CD4-positive, alpha-beta T cell treated with Interleukin-15 for 1 hour (primary cell): ENCODE measurements at places on chromosomes 12 and 14.

DNA sequence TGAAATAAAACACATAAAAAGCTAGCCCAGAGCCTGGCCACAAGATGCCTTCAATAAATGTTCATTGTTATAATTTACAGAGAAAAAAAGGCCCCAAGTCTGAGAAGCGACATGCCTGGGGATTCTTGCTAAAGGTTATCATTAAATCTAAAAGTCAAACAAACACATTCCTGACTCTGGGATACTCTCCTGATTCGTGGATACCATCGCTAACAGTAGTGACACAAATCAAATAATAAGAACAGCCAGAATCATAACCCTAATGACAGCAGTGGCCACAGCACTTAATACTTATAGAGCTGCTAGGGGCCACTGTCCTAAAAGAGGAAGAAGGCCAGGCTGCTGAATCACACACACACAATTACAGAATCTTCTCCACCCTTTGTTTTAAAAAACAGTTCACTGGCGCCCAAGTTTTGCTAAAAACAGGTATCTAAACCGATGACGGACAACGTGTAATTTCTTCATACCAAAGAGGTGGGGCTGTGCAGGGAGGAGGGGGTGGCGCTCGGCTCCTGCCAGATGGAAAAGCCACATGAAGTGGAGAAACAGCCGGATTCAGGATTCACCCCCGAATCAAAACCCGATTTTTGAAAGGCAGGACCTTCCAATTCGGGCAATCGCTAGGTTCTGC is 1.2 kb downstream of the CLIP1 start:
- peak; percentile 33 for DNase-seq

DNA sequence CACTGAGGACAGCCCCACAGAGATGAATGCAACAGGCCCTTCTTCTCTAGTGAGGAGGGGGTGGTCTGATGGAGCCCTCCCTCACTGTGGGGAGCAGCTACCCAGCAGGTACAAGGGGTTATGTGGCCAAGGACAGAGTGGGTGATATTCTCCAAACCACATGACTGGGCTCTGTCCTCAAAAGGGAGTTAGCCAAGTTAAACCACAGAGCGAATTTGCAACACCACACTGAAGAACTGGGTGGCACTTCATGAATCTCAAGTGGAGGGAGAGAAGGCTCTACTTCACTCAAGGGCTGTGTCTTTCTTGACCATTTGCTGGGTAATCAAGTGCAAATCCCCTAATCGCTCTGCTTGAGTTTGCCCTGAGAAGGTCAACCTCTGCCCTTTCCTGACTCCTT is 12.5 kb downstream of the GPR68 start:
- DNase-seq, result no peak

GRCh38 chr14:60309867-60310552 is 61.0 kb downstream of the PPM1A start:
- no peak for DNase-seq

GRCh38 chr12:117365049-117365616 is 3.7 kb upstream of the NOS1 start:
- DNase-seq, result no peak

DNA sequence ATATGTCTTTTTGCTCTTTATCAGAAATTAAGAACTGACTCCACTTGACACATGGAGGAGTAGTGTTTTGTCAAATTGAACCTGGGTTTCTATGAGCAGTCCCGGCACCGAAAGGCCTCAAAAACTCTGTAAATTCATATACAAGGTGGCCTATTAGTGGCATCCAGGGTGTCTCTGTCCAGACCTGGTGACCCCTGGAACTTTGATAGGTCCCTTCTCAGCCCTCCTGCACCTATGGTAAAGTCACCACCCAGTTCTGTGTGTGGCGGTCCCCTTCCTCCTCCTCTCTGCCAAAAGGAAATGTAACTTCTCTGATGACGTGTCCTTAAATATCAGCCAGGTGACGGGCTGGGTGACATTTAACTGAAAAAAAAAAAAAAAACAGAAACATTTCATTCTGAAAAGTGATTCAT is 204.0 kb upstream of the FOXN3 start:
- peak; percentile 65 for DNase-seq

- no peak for DNase-seq
Observed at GRCh38 chr14:94387051-94388026, 1.1 kb downstream of the SERPINA1 start.

DNA sequence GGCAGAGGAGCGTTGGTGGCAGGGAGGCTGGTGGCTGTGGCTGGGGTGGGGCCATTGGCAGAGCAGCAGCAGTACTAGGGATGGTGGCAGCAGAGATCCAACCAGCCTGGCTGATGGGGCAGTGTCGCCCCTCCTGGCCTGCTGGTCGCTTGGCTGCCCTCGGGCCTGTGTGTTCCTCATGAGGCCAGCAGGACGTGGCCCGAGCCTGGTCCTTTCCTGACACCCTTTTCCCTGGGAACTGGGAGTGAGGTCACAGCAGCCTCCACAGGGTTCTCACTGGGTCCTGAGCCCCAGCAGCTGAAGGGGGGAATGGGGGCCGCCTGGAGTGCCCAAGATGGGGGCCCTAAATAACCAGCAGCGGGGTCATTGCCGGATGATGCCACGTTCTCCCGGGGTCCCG is 46.1 kb downstream of the KIF26A start:
- DNase-seq, result no peak

GRCh38 chr12:51020448-51021182 is 5.6 kb downstream of the SLC11A2 start:
- no peak for DNase-seq

DNA sequence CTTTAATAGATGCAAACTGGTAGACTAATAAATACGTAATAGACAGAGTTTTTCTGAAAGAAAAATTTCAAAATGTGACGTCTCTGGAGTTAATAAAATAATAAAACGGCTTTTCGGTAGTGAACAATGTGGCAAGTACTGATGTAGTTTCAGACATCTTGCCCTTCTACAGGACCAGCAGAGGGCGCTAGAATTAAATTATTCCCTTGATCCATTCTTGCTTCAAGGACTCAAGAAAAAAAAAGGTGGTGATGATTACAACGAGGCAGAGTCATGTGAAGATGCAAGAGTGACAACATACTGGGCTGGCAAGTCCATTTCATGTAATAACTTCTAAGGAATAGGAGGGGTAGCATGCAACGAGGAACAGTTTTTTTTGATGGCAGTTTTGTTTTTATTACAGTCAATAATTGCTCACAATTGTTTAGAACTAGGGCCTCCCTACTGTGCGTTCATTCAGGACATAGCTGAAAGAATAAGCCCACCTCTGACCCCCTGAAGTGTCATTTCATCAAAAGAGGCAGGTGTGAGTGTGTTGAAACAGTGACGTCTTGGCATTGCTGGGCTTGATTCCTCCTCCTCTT is 101.0 kb upstream of the GZMB start:
- DNase-seq, result no peak

GRCh38 chr14:40317690-40318089 is 885.5 kb upstream of the FBXO33 start:
- no peak for DNase-seq

DNA sequence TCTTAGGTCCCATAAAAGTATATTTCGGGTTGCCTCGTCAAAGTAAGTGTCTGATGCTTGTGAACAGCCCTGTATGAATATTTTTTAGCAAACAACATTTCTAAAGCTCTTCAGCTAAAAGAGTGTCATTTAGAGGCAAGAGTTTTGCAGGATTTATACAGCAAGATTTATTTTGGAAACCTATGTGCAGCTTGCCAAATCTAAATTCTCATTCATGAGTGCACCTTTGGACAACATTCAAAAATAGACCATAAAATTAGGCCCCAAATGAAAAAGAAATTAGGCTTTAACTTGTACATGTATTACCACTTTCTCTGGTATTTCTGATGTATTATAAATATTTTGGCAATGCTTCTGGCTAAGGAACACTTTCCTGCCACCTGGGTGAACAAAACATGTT is 224.4 kb upstream of the PDZRN4 start:
- no peak for DNase-seq

DNA sequence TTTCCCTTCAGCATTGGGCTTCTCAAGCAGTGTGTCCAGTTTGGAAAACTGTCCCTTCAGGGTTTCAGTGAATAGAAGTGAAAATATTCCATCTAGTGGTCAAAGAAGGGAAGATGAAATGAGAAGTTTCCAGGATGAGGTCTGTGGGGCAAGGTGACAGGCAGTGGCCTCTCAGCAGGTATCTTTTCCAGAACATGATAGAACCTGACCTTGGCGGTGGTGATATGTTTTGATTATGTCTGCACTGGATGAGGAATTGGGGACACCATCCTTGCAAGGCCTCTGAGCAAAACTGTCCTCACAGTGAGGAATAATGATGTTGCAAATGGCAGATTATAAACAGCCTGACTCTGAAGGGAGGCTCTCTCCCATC is 4.7 kb downstream of the GPX2 start:
- no peak for DNase-seq

DNA sequence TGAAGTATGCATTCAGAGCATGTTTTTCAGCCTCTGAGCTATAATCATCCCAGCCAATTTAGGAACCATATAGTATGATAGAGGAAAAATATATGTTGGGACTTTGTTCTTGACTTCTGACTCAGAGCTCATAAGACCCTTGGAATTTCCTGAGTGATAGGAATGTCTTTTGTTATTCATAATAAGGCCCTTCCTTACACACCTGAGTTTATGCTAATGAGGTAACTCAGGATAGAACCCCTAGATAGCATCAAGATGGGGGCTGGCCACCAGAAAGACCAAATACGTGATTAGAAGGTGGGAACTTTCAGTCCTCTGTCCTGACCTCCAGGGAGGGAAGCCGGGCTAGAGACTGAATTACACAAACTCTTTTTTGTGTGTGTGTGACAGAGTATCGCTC is 32.4 kb upstream of the PLEK2 start:
- DNase-seq, result no peak

- no peak for DNase-seq
Observed at GRCh38 chr12:5088586-5089264, 45.0 kb downstream of the KCNA5 start.

DNA sequence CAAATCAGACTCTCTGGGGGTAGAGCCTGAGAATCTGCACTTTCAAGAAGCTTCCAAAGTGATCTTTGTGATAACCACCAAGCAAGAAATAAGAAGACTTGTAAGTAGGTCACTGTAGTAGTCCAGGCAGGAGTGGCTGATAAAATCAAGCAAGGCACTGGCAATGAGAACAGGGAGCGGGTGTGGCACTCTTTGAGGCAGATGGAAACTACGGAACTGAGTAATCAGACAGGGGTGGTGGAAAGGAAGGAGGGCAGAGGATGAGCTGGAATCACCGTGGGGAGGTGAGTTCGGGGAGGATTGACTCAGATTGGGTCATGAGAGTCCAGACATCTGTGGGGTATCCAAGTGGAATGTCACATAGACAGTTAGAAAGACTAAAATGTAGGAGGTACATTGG is 44.4 kb upstream of the PLXNC1 start:
- no peak for DNase-seq

DNA sequence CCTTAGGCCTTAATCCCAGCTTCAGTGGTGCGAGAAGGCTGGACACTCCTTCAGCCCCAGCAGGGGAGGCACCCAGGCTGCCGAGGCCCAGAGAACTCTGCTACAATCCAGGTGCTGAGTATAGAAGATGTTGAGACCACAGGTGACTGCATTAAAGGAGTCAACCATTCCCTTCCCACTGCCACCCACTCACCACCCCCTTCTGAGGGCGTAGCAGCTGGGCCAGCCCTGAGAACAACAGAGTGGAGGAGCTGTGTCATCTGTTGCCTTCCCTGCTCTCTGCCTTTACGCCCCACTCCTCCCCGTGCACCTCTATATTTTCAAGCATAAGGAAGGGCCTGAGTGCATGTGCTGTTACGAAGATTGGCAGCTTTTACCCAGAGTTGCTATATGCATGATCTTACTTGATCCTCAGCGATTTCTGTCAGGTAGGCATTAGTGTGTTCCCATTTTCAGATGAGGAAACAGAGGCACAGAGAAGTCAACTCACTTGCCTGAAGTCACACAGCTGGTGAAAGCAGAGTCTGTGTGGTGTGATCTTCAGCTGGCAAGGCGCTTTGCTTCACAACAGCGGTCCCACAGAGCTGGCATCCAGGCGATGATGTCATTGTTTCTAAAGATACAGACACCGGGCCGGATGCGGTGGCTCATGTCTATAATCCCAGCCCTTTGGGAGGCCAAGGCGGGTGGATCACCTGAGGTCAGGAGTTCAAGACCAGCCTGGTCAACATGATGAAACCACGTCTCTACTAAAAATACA is 46.7 kb downstream of the RIN3 start:
- DNase-seq, result peak; percentile 61

DNA sequence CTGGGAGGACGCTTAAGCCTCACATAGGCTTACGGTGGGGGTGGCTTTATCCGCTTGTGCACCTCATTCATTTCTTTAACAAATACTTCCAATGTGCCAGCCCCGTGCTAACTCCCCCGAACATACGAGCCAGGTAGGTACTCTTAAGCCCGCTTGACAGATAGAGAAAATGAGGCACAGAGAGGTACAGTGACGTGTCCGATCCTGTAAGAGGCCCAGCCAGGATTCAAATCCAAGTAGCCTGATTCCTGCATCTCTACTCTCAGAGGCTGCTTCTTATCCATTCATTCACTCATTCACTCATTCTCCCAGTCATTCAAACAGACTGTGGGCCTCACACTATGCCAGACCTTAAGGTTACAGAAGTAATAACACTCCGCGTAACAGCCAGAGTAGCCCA is 477 bp downstream of the OAS3 start:
- no peak for DNase-seq

DNA sequence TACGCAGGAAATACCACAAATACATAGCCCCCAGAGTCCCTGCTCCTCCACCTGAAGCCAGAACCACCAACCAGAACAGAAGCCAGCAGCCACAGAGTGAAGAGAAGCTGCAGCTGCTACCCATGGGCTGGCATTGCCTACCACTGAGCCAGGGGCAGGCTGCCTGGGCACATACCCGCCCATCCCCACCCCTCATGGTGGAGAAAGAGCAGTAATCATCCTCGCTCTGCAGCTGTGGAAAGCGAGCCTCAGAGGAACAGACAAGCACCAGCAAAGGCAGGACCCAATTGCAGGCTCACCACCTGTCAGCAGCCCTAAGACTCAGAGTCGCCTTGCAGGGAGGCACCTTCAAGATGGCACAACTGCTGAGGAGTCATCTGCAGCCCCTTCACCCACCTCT is 11.2 kb upstream of the CD9 start:
- DNase-seq, result no peak

GRCh38 chr14:81485372-81485771 is 48.3 kb downstream of the SEL1L start:
- DNase-seq, result peak; percentile 36

- DNase-seq, result no peak
Observed at GRCh38 chr12:87815771-87816585, 213.2 kb downstream of the C12orf50 start.

DNA sequence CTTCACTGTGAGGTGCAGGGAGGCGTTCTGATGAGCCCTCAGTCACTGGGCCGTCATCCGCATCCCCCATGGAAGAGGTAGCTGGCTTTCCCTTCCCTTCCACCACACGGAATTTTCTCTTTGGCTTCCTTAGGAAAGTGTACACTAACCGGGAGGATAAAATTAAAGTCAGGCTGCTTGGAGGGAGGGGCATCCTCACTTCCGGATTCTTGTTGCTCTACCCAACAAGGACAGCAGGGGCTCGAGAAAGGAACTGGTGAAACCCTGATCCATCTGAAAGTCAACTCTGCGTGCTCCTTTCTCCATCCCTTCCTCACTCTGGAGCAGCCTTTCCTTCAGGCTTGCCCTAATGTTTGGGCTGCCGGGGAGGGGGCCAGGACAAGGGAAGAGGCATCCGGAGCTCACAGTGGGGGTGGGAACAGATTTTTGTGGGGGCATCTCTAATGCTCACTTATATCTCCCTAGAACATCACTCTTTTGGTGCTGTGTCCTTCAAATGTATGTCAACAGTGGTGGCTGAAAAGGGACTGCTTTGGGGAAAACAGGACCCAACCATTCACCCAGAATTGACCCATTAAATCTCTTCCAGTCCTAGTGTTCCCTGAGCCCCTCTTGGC is 101.4 kb upstream of the FKBP4 start:
- no peak for DNase-seq

- no peak for DNase-seq
Observed at GRCh38 chr12:111841236-111841749, 735 bp upstream of the MAPKAPK5 start.
